ENCODE measurements at places on chromosomes 4 and X.

DNA sequence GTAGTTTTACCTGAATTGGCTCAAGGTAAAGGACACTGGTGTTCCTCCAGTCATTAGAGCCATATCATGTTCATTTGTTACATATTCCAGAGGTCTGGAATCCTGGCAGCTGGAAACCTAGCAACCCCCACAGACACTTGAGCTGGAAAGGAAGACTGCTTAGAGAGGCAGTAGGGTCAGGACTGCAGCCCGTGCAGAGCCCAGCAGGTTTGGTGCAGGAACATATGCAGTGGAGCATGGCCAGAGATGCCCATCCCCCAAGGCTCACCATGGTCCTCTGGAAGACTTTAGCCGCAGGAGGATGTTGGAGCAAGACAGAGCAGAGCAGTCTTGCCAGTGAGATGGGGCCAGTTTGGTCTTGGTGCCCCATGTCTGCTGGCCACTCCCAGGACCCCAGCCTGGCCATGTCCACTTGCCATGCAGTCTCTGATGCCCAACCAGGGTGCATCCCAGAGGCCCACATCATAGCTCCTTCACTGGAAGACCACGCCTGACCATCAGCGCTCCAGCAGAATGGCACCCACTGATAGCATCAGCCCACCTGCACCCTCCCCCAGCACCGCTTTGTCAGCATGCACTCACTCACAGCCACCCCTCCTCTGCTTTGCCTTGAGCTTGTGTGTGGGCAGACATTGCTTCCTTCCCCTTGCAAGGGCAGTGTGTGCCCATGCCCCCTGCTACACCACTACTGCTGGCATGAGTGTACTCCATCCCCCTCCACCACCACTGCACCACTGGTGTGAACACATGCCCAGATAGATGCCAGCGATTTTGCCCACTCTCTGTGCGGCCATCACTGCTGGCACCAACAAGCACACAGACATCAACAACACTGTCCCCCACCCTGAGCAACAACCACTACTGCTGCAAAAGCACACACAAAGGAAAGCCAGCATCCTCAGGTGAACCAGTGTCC, 190.3 kb upstream of the SPOCK3 start:
- DNase-seq, result no peak

DNA sequence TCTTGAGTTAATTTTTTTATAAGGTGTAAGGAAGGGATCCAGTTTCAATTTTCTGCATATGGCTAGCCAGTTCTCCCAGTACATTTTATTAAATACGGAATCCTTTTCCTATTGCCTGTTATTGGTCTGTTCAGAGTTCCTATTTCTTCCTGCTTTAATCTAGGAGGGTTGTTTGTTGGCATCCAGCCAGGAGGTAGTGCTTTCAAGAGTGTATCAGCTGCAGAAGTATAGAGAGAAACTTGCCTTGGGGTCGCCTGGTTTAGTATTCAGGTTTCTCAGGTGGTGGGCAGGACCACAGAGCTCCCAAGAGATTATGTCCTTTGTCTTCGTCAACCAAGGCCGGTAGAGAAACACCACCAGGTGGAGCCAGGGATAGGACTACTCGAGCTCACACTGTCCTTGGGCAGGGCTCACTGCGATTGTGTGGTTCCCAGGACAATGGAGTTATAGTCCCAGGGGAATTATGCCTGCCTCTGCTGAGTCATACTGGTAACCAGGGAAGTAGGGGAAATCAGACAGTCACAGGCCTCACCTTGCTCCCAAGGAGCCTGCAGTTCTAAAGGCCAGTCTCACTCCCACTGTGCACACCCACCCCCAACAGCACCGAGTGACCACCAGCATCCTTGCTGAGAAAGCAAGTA, 168.1 kb downstream of the VSIG4 start:
- DNase-seq, result no peak

GRCh38 chrX:153731117-153731844, 6.6 kb downstream of the ABCD1 start:
- DNase-seq, result no peak

- DNase-seq, result no peak
Measured at GRCh38 chr4:95225849-95226248, 322.9 kb downstream of the UNC5C start.

DNA sequence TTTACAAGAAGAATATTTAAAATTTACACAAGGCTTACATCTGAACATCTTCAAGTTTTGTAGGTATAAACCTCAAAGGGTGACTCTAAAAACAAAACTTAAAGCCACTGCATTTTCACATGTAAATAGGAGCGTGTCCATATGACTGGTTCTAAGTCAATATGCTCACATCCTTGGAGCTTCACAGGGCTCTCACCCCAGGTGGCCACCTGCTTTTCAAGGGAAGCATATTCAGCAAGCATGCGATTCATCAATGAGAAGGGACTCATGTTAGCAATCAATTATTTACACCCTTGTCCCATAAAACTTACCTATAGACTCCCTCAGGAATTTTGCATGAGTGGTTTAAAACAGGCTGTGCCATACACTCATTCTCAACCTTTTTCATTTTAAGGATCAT, 17.8 kb upstream of the KLHL34 start:
- DNase-seq, result no peak

GRCh38 chrX:31521941-31522340, 450.1 kb upstream of the FTHL17 start:
- no peak for DNase-seq

GRCh38 chr4:145521282-145521681, 39.6 kb downstream of the SMAD1 start:
- no peak for DNase-seq

DNA sequence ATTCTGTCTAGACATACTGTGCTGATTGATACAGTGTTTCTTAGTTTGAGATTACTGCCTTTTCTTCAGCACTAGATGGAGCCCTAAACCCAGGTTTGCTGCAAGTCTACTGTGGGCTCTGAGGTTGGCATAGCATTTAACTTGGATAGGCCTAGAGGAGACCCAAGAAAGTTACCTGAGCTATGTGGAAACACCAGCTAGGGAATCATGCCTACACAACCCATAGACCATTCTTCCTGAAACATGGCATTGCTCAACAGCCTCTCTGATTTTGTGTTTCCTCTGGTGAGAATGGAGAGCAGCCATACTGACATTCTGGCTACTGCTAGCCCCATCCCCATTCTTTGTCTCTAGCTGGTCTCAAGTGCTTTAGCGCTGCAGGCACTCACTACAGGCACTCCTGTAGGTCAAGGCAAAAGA, 287.7 kb upstream of the PCDH18 start:
- no peak for DNase-seq

DNA sequence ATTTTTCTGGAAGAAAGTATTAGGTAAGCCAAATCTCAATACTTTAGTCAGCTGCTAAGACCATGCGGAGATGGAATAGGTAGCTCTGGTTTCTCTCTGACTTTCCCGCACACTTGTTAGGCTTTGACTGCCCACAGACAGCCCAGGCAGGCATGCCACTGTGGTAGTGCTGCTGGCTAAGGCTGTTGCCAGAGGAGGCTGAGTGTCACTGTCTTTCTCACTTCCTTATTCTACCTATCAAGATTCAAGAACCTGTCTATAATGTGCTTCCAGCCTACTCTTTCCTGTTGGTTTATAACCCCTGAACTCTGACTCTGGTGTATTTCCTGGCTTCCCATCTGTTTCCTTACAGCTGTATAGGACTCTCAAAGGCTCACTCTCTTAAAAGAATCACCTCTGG, 81.8 kb upstream of the TRPC5 start:
- DNase-seq, result no peak

GRCh38 chr4:159015841-159016240, 87.0 kb upstream of the RAPGEF2 start:
- DNase-seq, result no peak

- no peak for DNase-seq
Measured at GRCh38 chr4:171087089-171087488, 726.1 kb upstream of the GALNTL6 start.

- no peak for DNase-seq
Measured at GRCh38 chr4:37882665-37883296, 8.1 kb upstream of the TBC1D1 start.

DNA sequence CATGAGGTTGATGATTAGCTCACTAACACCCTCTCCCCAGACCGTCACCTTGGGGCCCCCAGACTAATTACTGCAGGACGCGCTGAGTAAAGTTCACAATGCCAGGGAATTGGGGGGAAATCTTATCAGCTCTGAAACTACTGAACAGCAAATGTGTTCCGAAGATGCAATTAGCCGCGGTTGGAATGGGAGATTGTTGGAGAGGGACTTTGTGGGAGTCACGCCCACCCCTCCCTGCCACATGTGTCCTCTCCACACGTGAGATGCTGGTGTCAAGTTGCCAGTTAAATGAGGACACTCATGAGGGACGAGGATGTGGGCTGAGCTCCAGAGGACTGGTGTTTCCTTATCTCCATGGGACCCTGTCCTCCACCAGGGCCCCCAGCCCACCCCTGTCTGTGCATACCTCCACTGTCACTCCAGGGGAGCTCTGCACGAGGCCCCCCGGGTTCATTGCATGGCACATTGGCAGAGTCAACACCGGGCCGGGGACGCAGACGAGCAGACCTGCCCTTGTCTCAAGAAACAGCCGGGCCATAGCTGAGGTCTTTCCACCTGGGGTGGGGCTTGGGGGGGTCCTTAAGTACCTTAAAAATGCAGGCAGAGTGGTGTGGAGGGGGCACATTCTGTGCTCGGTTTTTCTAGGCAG, 175.4 kb upstream of the PSAPL1 start:
- DNase-seq, result no peak

GRCh38 chr4:21592970-21593670, 355.5 kb downstream of the KCNIP4 start:
- DNase-seq, result no peak

GRCh38 chrX:111338095-111338698, 67.9 kb upstream of the CAPN6 start:
- DNase-seq, result no peak

DNA sequence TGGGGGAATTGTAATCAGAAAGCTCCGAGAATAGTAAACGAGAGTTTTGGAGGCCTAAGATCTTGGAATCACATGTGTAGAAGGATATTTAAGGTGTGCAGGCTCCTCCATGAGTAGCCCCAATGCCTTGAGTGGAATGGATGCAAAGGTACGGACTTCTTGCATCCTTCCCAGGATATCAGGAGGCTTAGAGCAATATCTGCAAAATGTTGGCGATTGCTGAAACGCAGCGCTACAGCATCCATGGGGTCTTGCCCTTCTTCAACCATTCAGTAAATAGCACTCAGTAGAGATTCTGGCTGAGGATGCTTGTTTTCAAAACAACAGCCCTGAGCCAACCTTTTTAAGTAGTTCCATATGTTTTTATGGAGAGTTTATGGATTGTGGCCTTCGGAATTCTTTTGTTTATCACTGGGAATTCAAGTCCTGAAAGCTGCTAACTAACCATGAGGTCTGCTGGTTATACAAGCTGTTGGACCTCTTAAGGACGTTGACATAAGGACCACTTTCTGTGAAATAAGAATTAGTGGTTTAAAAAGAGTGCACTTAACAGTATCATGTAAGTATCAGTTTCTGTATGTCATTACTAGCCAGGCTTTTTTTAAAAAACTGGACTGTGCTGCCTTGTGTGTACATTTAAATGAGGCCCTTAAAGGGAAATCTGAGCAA, 228.8 kb upstream of the PGRMC2 start:
- no peak for DNase-seq

DNA sequence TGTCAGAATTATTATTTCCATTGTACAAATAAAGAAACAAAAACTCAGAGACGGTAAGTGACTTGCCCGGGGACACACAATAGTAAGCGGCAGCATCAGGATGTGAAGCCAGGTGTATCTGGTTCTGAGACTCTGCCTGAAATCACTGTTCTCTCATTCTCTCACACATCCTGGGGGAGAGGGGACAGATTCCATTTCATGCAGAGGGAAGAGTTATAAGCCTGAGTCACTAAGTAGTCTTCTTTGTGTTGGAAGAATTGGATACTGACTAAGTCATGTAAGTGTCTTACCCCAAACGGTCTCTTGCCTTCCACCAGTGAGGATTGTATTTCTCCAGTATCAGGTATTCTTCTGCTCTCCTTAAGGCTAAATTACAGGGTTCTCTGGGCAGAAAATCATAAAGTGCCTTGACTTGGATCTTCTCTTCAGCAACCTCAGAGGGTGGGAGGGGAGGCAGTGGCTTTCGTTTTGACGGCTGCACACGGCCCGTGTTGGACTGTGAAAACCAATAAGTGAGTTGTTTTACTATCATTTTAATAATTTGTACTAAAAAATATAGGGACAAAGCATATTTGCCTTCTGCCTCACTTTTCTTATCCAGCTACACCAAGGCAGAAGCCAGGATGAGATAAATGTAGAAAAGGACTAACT, 21.9 kb downstream of the TXK start:
- DNase-seq, result no peak
